ENCODE measurements at places on chromosomes 3 and 15.
A peak's percentile ranks its signal among the peaks of the same experiment; 100 is the strongest.

- DNase-seq, result peak; percentile 82
Observed at GRCh38 chr3:183285828-183286457, 32.9 kb downstream of the B3GNT5 start.

- DNase-seq, result no peak
Observed at GRCh38 chr3:193774272-193774915, 181.4 kb downstream of the OPA1 start.

DNA sequence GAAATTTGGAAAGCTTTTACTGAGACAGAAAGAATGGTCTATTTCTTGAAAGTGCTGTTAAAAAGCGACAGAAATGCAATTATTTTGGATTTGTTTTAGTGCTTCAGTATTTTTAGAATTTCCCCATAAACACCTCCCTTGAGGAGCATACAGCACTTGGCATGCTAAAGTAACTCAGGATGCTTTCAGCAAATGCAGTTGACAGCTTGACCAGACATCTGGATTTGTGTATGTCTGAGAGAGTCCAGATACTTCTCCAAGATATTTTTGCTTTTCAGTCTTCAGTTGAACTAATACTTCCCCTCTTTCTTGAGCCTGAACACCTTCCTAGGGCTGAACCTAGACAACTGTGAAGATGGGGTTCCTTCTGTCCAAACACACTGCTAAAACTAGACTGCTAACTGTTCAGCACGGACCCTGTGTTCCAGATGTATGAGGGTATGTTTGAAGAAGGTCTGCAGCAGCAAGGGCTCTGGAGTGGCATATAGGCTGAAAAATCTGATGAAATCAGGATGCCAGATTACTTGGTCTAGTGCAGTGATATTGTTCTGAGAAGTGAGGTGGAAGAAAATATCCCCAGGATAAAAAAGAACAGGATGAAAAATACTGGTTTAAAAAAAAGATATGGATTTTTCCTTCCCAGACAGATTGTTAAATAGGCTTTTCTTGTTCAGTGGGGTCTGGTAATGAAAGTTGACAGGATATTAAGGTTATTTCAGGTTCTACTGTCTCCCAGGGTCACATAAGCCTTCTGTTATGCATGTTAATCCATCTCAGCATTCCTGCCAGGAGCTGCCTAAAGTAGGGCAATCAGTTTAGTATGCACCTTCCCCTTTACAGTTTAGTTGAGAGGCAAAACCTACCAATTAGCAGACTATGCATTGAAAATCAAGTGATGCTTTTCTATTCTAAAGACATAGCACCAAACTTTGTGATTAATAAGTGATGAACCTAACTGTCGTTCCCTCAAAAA, 516.9 kb upstream of the TBL1XR1 start:
- DNase-seq, result no peak

DNA sequence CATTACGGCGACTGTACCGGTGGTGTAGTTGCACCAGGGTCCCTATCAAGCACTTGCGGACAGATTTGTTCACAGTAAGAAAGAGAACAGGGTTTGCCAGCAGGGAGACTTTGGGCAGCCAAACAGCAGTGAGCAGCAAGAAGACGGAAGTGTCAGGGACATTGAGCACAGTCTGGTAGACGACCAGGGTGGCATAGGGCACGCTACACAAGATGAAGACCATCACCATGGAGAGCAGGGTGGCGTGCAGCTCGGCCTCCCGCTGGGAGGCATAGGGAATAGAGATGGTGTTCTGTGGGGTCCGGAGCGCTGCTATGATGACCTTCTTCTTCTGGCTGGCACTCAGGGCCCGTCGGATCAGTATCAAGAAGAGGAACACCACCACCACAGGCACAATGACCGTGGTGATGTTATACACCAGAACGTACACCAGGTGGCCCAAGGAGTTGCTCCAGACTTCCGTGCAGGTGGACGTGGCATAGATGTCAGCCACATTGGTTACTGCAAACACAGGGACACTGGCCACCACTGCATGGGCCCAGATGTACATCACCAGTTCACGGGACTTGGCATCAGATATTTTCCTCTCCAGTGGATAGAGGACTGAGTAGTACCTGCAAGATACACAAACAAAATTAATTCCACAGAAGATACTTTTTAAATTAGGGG, 19.1 kb upstream of the FSIP1 start:
- DNase-seq, result no peak

DNA sequence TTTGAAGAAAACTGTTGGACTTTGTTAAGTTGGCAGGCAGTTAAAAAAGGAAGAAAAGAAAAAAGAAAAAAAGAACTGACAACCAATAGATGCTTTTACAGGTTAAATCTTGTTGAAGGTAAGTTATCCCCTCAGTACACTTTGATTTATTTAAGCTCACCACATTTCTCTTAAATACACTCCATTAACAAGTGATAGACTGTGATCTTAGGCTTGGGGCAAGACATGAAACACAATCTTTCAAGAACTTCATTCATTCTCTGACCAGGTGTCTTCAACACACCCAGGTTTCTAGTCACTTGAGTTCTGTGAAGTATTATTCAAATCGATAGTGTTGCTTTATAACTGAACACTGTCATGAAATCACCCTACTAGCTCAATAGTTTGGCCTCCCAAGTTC, 751.9 kb downstream of the ROBO1 start:
- no peak for DNase-seq

GRCh38 chr3:139421040-139421439, 31.6 kb upstream of the COPB2 start:
- DNase-seq, result no peak

DNA sequence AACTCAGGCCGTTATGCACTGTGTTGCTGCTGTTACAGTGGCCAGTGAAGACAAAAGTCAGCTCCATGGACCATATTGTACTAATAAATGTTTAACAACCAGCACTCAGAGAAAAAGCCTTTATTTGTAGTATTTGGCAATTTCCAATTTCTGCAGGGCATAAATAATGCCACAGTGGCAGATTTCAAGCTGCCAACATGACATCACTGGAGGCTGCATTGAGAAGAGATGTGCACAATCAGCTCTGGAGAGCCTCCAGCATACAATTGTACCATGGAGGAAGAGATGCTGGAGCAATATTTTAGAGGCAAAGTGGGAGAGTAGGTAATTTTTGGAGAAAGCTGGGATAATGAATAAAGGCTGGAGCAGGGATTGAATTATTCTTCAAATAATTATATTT, 9.7 kb upstream of the ALCAM start:
- no peak for DNase-seq

GRCh38 chr15:69762373-69763148, 309.9 kb downstream of the RPLP1 start:
- DNase-seq, result no peak

- DNase-seq, result no peak
Observed at GRCh38 chr15:87743562-87743961, 513.0 kb downstream of the NTRK3 start.

- no peak for DNase-seq
Observed at GRCh38 chr3:190064112-190064511, 56.6 kb downstream of the P3H2 start.

DNA sequence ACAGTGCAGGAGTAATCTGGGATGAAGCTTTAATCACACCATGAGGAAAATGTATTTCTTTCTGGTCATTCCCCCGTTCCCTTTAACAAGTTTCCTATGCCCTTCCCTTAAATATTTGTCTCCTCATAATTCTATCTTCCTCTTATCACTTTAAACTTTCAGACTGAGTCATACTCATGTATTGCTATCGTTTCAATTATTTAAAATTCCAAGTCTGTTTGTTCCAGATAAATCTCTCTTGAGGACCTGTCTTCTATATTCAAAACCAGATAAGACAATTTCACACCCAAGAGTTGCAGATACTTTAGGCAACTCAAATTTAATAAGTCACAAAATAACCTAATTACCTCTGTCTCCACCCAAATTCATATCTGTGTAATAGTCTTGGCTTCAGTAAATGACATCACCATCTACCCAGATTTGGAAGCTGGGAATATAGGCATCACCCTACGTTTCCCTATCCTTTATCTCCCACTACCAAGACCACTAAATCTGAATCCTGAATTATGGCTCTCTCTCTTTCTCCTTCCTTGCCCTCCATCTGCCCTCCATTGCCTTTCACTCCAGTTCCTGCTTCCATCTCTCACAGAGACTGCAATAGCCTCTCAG, 220.1 kb downstream of the PYDC2 start:
- DNase-seq, result no peak

GRCh38 chr3:37718632-37719031, 143.0 kb upstream of the CTDSPL start:
- DNase-seq, result no peak

GRCh38 chr3:157953565-157953964, 152.7 kb downstream of the SHOX2 start:
- no peak for DNase-seq

DNA sequence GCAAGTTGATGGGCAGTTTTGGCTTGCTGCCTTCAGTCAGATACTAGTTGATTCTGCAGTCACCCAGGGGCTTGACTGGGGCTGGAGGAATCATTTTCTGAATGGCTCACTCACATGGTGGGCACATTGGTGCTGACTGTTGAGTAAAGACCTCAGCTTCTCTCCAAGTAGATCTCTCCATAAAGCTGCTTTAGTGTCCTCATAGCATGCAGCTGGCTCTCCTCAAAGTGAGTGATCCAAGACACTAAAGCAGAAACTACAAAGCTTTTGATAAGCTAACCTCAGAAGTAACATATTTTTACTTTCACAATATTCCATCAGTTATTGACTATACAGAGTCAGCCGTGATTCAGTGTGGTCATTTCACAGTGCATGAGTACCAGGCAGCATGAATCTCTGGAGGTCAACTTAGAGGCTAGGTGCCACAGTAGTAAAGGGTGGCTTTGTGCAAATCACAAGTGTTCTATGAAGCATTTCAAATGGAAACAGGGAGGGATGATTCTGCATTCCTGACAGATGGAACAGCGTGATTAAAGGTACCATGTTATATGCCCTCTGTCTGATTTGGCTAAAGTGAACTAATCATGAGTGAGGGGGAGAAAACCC, 24.3 kb upstream of the ATP8B4 start:
- DNase-seq, result no peak

- no peak for DNase-seq
Observed at GRCh38 chr3:104198131-104198530, 1168.6 kb upstream of the ALCAM start.

DNA sequence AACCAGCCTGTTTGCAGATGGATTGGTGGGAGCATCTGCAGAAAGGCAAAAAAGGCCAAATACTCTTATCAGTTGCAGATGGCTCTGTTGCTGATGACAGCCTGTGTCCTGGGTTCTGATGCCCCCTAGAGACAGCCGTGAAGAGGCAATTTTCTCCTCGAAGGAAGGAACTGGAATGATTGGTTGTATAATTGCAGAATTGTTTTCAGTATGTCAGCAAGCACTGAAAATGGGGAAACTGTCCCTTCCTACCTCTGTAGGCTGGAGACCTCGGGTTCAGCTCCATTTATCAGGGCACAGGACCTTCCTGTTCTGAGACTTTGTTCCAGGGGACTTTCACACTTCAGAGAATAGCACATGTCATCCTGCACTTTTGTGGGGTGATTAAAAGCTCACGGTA, 103.0 kb downstream of the PGPEP1L start:
- DNase-seq, result no peak

- DNase-seq, result no peak
Observed at GRCh38 chr3:104805508-104805907, 561.2 kb upstream of the ALCAM start.

Data from activated CD4-positive, CD25-positive, alpha-beta regulatory T cell (primary cell).